Astrocyte of the cerebellum (primary cell): ENCODE measurements at places on chromosomes 7 and 10.

DNA sequence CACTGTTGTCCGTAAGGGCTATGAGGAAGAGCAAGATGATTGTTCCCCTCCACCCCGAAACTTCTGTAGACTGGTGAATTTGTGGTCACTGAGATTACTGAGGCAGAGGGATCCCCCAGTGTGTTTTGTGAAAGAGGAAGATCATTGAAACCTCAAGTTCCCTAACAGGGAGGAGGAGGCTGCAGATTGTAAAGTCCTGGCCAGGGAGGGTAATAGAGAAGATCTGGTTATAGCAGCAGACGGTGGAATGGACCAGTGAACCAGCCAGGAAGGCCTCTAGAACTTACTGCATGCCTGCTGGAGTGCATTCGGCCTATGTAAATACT is 31.1 kb downstream of the LMTK2 start:
- no peak for DNase-seq

GRCh38 chr10:14736043-14736442 is 38.7 kb downstream of the FAM107B start:
- DNase-seq = no peak

GRCh38 chr10:51675088-51675487 is 24.3 kb downstream of the CSTF2T start:
- no peak for DNase-seq

DNA sequence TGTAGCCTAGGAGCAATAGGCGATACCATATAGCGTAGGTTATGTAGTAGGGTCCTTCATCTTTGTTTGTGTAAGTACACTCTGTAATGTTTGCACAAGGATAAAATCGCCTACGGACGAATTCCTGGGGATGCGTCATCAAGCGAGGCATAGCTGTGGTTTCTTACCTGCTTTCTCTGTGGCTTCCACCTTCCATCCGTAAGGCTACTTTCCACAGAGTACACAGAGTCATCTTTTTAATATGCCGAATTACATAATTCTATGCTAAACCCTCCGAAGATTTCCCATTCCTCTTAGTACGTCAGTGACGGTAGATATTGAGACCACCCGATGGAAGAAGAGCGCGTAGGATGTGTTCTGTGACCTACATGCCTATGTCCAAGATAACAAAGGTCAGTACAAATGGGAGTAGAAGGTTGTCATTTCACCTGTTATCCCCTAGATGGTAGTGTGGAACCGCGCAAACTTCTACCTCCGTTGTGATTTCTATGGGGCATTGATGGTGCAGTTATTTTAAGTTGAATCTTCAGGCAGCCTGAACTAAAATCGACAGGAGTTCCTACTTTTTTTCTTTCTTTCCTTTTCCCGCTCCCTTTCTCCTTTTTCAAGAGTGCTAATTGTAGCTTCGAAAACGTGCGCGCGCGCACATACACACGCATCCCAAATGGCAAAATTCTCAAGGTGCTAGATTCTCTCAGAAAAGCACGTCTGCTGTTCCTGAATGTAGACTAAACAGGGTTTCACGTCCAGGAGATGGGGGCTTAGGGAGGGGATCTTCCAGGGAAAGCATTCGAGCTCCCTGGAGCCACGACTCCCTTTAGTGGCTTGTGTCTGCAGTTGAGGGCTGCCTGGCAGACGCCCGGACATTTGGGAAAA is 111.7 kb upstream of the MBL2 start:
- peak; percentile 57 for DNase-seq

DNA sequence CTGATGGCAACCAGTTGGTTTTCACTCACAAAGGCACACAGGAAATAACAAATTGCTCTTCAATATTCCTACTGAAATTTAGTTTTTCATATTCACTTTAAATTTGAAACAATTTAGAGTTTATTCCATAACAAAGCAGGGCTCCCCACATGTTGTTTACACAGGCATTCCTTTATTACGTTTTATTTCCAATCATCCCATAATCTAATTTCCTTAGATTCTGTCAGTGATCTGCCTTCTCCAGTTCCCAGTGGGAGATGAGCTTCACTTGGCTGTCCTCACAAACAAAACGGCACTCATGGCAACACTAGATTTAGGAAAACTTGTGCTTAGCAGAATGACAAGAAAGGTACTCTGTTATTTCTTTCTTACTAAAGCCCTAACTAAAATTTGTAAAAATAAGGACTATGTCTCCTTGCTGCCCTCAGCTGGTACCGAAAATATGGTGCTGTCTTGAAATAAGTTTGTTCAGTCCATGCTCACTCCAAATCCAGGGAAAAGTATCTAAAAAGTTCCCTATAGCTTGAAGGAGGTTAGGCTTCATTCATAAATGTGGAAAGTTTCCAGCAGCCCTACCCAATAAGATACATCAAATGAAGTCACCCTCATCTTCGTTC is 23.0 kb downstream of the PHYH start:
- DNase-seq = no peak

DNA sequence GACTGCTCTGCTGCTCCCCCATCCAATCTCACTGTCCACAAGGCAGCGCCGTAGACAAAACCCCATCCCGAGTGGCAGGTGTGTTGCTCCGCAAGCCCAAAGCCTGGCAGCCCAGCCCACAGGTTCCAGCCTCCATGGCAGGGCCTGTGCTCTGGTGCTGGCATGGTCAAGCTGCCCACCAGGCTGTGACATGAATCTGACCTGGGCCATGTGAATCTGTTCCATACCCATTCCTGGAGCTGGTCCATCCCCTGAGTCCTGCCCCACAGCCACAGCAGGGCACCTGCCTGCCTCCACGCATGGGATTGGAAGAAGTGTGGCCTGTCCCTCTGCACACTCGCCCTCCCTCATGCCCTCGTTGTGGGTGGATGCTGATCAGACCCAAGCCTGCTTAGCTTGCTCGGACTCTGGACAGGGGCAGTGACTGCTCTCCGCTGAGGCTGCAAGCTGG is 128.8 kb downstream of the PTPN20 start:
- DNase-seq = no peak
